ENCODE measurements at places on chromosomes 2 and 18.

GRCh38 chr18:10792181-10792580 is 266.4 kb downstream of the NAPG start:
- H3K36me3 ChIP-seq = no peaks in the 10 kb centered on the region
- H3K4me1 ChIP-seq = no peaks in the 10 kb centered on the region
- H3K4me3 ChIP-seq = no peak overlapping the region
- no peak for DNase-seq
- no peaks in the 10 kb centered on the region for H3K27me3 ChIP-seq
- H3K27ac ChIP-seq = no peak overlapping the region

- H3K36me3 ChIP-seq = no peaks in the 10 kb centered on the region
- DNase-seq = no peak
- H3K27ac ChIP-seq = no peak overlapping the region
- no peak overlapping the region for H3K4me3 ChIP-seq
Measured at GRCh38 chr2:158894078-158894477, 74.4 kb upstream of the TANC1 start.

DNA sequence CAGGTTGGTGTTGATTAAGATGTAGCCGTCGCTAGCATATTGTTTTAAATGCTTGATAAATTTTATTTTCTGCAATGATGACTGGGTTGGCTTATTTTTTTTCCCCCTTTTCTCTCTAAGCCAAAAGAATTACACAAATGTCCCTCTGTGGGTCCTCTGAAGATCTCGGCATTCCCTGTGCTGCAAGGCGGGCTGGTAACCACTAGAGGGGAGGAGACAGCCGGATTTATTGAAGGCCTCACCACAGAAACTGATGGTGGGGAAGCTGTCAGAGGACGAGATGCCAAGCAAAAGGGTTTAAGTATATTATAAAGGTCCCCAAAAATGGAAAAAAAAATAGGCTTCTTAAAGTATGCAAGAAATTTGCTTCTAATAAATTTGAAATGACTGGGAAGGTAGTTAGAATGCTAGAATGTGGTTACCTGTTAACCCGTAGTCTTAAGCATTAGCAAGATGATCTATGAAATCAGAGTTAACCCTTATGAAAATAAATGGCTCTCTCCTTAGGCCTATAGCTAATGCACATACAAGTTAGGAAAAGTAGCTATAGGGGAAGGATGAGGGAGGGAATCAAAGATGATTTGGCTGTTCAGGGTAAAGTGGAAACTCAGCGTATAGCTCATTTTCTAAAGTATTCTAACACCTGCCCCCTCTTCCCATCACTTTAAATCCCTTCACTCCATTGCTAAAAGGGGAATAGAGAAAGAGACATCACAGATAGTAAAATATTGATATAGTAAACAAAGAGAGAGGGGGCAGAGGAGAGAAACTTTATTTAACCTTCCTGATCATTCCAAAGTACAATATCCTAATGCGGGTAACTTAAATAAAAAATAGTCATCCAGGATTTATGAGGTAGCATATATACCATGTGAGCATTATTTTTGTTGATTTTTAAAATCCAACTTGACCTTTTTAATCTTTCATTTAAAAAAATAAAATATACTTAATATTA is 894.5 kb upstream of the POU3F3 start:
- no peaks in the 10 kb centered on the region for H3K27me3 ChIP-seq
- no peaks in the 10 kb centered on the region for H3K4me1 ChIP-seq
- no peaks in the 10 kb centered on the region for H3K36me3 ChIP-seq
- H3K27ac ChIP-seq = no peak overlapping the region

- no peak overlapping the region for H3K4me3 ChIP-seq
Measured at GRCh38 chr2:149313512-149313972, 16.8 kb upstream of the LYPD6 start.

- peak overlapping the region; percentile 46 for H3K4me3 ChIP-seq
- H3K4me1 ChIP-seq = peaks cover 6% of the 10 kb centered on the region
- DNase-seq = peak; percentile 40
- no peak overlapping the region for H3K27ac ChIP-seq
- no peaks in the 10 kb centered on the region for H3K36me3 ChIP-seq
Measured at GRCh38 chr2:42492691-42493467, 903 bp downstream of the KCNG3 start.

GRCh38 chr2:216777637-216778273 is 82.1 kb downstream of the TNP1 start:
- DNase-seq = peak; percentile 36
- no peaks in the 10 kb centered on the region for H3K27me3 ChIP-seq
- peaks cover 9% of the 10 kb centered on the region for H3K4me1 ChIP-seq
- no peak overlapping the region for H3K4me3 ChIP-seq
- H3K36me3 ChIP-seq = no peaks in the 10 kb centered on the region

DNA sequence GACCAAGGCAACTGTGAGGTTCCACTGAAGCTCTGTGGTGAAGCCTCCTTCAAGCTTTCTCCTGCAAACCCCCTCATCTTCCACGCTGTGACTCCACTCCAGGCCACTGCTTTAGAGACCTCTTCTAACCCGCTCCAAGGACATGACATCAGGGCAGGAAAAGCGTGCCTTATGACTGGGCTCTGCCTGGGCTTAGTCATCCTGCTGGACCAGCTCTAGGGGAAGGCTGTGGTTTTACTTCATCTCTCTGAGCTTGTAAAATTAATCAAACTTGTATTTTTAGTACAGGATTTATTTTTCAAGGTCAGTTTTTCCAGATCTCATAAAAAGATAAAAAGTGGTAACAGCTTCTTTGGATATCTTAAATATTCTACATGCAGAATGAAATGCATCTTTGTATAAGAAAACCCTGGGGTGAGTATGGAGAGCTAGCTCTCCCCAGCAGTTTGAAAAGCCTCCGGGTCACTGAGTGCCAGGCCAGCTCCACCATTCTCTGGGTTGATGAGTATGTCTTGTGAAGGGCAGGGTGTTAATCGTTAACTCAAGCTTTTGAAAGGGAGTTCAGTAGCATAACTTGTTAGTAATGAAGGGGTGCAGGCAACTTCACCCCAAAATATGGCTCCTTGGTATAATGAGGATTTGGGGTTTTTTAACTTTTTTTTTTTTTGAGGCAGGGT is 33.1 kb upstream of the YPEL5 start:
- no peaks in the 10 kb centered on the region for H3K36me3 ChIP-seq
- peak; percentile 74 for DNase-seq
- no peaks in the 10 kb centered on the region for H3K27me3 ChIP-seq
- H3K4me1 ChIP-seq = peaks cover 4% of the 10 kb centered on the region

DNA sequence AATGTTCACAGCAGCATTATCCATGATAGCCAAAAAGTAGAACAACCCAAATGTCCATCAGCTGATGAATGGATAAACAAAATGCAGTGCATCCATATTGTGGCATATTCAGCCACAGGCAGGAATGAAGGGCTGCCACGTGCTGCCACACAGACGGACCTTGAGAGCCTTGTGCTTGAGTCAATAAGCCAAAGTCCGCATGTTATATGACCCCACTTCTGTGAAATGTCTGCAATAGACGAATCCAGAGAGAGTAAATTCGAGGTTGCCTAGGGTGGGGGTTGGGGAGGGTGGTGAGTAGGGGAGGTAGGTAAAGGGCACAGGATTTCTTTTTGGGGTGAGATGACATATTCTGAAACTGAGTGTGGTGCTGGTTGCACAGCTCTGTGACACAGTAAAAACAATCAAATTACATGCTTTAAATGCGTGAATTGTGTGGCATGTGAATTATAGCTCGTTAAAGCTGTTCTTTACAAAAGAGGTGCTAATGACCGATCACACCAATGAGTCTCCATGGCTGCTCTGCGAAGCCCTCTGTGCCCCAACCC is 38.9 kb upstream of the LDLRAD4 start:
- no peak overlapping the region for H3K27ac ChIP-seq
- no peaks in the 10 kb centered on the region for H3K36me3 ChIP-seq
- H3K27me3 ChIP-seq = no peaks in the 10 kb centered on the region
- no peaks in the 10 kb centered on the region for H3K4me1 ChIP-seq
- no peak for DNase-seq

DNA sequence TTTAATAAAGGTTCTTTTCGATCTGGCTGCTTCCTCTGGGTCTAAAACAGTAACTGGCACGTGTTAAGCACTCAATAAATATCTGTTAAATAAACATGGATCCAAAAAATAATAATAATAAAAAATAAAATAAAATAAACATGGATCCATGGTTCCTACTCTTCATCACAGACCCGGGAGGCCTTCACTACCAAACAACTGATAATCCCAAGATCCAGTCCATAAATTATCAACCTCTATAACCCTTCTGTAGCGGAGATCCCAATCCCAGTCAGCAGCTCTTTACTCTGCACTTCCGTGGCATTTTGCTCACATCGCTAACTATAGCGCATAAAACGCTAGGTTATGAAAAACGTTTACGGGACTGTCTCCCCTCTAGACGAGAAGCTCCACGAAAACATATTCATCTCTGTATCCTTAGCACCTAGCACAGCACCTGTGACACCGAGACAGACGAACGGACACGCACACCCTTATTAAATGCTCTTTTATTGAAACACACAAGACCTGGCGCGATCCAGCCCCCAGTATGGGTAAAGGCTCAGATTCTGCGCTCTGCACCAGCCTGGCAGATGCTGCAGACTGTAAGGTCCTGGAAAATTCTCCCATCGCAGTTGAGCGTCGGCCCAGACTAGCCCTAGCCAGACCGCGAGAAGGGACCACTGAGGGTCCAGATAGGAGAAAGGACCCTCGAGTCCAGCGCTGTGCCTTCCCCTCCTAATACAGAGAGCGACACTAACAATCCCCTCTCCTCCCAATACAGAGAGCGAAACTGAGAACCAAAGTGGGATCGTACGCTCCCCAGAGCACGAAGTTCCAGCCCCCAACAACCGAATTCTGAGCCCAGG is 770 bp downstream of the NBAS start:
- H3K27ac ChIP-seq = peak overlapping the region; percentile 82
- H3K4me3 ChIP-seq = peak overlapping the region; percentile 98
- no peaks in the 10 kb centered on the region for H3K36me3 ChIP-seq

DNA sequence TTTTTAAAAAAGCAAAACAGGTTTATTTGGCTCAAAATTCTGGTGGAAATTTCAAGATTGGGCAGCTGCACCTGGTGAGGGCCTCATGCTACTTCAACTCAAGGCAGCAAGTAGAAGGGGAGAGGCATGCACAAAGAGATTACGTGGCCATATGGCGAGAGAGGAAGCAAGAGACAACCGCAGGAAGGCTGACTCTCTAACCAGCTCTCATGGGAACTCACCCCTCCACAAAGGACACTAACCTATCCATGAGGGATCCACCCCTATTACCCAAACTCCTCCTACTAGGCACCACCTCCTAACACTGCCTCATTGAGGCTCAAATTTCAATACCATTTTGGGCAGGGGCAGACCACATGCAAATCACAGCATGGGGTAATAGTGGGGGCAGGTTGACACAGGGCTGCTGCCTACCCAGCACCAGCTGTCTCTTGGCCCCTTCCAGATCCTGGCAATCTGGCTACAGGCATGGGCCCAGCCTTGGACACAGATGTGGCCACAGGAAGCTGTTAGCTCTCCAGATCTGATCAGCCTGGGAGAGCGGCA is 2.0 kb upstream of the CAPN10 start:
- no peak overlapping the region for H3K27ac ChIP-seq
- H3K36me3 ChIP-seq = no peaks in the 10 kb centered on the region
- DNase-seq = no peak
- no peak overlapping the region for H3K4me3 ChIP-seq
- H3K4me1 ChIP-seq = peaks cover 43% of the 10 kb centered on the region
- H3K27me3 ChIP-seq = no peaks in the 10 kb centered on the region

GRCh38 chr2:239121600-239122012 is 273.7 kb downstream of the TWIST2 start:
- H3K4me3 ChIP-seq = no peak overlapping the region
- no peak overlapping the region for H3K27ac ChIP-seq
- no peak for DNase-seq
- H3K27me3 ChIP-seq = no peaks in the 10 kb centered on the region
- no peaks in the 10 kb centered on the region for H3K4me1 ChIP-seq

DNA sequence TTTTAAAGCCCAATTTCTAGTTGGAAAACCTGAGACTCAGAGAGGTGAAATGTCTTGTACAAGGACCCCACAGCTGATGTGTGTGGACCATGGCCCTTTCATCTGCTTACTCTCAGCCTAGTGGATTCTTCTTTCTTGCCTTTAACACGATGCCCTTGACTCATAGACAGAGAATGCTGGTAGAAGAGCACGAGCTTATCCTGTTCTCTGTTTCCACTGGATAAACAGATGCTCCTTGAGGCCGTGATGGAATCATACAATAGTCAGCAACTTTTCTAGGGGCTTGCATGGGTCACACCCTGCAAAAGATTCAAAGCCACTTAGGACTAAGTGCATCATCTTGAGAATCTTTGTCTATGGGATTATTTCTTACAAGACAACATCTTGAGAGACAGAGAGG is 50.9 kb downstream of the MYCN start:
- H3K27me3 ChIP-seq = no peaks in the 10 kb centered on the region
- no peak for DNase-seq
- no peaks in the 10 kb centered on the region for H3K36me3 ChIP-seq

GRCh38 chr2:64419596-64420165 is 34.3 kb upstream of the LGALSL start:
- H3K36me3 ChIP-seq = no peaks in the 10 kb centered on the region
- H3K4me3 ChIP-seq = no peak overlapping the region
- no peaks in the 10 kb centered on the region for H3K4me1 ChIP-seq
- H3K27me3 ChIP-seq = no peaks in the 10 kb centered on the region
- no peak for DNase-seq
- no peak overlapping the region for H3K27ac ChIP-seq

- no peak for DNase-seq
- H3K27ac ChIP-seq = no peak overlapping the region
- H3K27me3 ChIP-seq = peaks cover 12% of the 10 kb centered on the region
- no peaks in the 10 kb centered on the region for H3K4me1 ChIP-seq
Measured at GRCh38 chr2:176020400-176020799, 18.3 kb upstream of the LNPK start.

GRCh38 chr2:5412001-5412400 is 280.2 kb upstream of the SOX11 start:
- no peak for DNase-seq
- no peaks in the 10 kb centered on the region for H3K36me3 ChIP-seq
- no peaks in the 10 kb centered on the region for H3K27me3 ChIP-seq
- no peaks in the 10 kb centered on the region for H3K4me1 ChIP-seq
- H3K27ac ChIP-seq = no peak overlapping the region

DNA sequence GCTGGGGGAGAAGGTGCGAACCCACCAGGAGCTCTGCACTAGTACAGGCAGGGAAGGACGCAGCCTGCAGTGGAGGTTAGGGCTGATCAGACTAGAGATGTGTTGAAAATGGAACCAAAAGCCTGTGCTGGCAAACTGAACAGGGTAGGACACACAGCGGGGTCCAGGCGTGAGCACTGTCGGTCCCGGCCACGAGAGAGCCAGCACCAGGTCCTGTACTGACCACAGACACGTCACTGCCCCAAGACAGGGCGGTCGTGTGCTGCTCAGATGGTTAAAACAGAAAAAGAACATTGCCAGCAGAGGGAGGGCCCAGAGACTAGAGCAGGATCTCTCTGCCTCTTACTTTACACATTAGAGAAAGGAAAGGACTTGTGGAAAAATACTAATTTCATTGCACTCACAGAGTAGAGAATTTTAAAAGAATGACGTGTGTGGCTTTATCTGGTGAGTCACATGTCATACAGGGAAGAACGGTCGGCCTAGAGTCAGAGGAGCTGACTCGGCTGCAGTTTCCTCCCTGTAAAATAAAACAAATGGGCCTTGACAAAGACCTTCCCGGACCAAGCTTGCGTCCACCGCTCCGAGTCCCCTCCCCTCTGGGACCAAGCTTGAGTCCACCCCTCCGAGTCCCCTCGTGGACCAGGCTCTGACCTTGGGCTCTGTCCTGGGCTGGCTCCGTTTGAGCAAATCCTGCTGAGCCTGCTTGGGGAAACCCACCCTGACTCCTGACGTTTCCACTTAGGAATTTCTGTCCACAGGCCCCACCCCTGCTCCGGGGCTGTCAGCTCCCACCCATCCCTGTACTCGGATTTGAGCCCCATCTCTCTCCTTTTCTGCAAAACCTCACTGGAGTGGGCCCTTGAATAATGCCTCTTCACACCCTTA is 16.7 kb upstream of the ADI1 start:
- peak; percentile 86 for DNase-seq
- peaks cover 18% of the 10 kb centered on the region for H3K4me1 ChIP-seq
- no peaks in the 10 kb centered on the region for H3K36me3 ChIP-seq
- H3K4me3 ChIP-seq = no peak overlapping the region
- no peaks in the 10 kb centered on the region for H3K27me3 ChIP-seq
